ENCODE measurements at places on chromosomes 2 and 18.

- DNase-seq = peak; percentile 55
These were observed 420.2 kb upstream of the CHST9 start for GRCh38 chr18:27605107-27605834.

DNA sequence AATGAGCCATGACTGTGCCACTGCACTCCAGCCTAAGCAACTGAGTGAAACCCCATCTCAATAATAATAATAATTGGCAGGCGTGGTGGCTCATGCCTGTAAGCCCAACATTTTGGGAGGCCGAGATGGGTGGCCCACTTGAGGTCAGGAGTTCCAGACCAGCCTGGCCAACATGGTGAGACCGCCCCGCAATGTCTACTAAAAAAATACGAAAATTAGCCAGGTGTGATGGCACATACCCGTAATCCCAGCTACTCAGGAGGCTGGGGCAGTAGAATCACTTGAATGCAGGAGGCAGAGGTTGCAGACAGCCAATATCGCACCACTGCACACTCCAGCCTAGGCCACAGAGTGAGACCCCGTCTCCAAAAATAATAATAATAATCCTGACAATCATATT is 27.9 kb upstream of the LPIN2 start:
- no peak for DNase-seq

- DNase-seq = no peak
These were observed 139.9 kb downstream of the TDRD15 start for GRCh38 chr2:21263622-21264021.

- DNase-seq = no peak
These were observed 424.3 kb downstream of the DCC start for GRCh38 chr18:52764316-52764715.

- DNase-seq = no peak
These were observed 588.6 kb downstream of the NRXN1 start for GRCh38 chr2:50443288-50443687.

DNA sequence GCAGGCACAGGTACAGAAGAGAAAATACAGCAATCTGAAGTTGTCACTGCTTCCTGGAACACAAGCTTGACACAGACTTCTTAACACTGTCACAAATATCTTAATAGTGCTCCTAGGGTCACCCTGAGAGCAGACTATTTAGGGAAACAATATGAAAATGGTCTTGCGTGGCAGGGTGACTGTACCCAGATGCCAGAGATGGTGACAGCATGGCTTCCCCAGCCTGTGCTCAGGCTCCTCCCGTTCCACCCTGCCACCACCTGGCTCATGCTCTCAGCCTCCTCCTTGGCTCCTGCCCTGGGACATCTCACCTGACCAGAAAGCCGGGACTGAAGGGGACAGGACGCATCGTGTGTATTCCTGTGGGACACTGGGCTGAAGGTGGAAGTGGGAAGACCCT is 111.5 kb downstream of the RAPGEF4 start:
- no peak for DNase-seq

DNA sequence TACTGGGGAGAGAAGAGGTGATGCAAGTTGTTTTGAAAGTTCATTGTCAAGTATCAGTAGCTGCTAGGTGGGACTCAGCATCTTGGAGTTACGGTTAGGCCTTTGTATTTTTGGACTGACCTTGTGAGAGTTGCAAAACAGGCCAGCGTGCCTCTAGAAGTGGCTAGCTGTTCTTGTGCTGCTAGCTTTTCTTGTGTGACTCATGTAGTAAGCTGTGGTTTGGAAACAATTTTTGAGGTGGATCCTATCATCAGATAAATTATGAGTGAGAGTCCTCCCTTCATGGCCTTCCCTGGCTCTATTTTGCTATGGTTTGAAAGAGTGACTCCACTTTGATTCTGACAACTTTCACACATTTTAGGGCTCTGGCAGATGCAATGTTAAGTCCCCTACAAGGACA is 409.2 kb upstream of the HS6ST1 start:
- peak; percentile 26 for DNase-seq

DNA sequence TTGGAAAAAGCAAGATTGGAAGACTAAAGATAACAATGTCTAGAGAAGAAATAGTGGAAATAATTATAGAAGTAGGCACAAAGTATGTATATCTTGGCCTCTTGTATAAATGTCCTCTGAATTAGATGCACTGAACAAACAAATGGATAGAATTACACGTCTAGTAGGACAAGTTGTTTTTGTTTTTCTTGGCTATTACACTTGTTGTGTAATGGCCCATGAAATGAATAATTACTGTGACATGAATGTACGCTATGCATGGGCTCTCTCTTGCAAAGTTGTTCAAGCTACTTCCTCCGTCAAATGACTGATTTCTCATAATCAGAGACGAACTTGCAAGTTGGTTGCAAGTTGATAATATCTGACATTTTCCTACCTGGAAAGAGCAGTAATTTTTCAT is 126.2 kb downstream of the PDE1A start:
- no peak for DNase-seq

GRCh38 chr18:47594621-47595086 is 335.8 kb downstream of the SMAD2 start:
- no peak for DNase-seq

GRCh38 chr2:38201784-38202183 is 125.8 kb upstream of the CYP1B1 start:
- DNase-seq = no peak

- DNase-seq = no peak
These were observed 144.2 kb downstream of the SETBP1 start for GRCh38 chr18:44824884-44825283.

DNA sequence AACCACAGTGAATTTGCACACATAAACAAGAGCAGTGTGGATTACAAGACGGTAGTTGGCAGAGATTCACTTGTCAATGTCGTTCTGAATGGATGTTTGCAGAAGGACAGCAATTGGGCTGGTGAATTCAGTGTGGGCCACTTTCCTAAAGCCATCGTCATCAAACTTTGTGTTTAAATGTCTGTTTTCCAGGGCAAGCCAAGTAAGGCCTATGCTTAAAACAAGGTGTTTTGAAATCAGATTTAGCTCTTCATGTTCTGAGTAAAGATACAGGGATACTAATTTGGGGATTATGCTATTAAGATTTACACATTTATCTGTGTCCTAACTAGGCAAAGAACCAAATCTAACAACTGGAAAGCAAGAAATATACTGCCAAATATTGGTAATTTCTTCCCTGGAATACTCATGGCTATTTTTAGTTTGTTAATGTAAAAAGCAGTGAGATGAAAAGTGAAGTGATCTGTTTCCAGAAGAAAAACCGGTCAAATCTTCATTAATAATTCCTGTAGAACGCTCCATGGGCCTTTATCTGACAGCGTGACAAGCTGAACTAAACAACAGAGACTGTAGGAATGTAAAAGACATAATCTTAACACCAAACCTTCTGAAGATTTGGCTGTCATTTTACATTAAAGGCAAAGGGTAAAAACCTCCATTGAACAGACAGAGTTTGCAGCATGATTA is 175.7 kb downstream of the ICOS start:
- DNase-seq = no peak

DNA sequence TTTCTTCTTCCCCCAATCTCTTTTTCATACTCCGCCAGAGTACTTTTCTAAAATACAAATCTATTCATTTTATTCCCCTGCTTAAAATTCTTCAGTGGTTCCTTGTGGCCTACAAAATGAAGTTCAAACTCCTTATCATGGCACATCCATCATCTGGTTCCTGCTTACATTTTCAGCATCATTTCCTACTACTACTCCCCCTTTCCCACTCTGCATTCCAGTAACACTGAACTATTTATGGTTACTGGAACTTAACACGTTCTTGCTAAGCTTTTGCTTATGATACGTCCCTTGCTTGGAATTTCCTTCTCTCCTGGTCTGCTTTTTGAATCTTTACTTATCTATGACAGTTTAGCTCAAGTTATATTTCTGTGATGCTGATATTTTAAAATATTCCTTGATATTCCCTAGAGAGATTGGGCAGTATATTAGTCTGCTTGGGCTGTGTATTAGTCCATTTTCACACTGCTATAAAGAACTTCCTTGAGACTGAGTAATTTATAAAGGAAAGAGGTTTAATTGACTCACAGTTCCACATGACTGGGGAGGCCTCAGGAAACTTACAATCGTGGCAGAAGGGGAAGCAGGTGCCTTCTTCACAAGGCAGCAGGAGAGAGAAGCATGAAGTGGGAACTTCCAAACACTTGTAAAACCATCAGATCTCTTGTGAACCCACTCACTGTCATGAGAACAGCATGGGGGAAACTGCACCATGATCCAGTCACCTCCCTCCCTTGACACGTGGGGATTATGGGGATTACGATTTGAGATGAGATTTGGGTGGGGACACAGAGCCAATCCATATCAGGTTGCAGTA is 53.2 kb downstream of the BMPR2 start:
- DNase-seq = no peak

DNA sequence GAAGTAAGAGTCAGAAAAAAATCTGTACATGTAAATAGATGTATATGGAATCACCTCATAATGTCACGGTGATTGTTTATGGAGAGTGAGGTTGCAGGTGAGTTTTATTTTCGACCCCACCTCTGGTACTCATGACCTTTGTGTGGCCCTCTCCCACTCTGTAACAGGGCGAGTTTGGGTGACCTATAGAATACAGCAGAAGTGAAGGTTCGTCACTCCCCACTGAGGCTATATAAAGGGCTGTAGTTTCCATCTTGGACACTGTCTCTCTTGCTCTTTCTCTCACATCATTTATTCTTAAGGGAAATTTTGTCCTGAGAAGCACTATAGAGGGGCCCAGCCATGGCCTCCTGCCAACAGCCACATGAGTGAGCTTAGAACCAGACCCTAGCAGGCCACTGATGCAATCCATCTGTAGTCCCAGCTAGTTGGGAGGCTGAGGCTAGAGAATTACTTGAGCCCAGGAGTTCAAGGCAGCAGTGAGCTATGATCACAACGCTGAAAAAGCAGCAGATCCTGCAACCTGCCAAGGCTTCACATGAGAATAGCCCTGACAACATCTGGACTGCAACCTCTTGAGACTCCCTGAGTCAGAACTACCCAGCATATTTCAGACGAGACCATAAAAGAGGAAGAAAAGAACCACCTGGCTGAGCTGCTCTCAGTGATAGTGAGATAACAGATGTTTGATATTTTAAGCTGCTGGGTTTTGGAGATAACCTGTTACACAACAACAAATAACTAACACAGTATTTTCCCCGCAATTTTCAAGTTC is 74.3 kb upstream of the SLC1A4 start:
- no peak for DNase-seq

All from amniotic stem cell (primary cell).